Glomerular endothelial cell (primary cell): ENCODE measurements at places on chromosomes 16 and 17. TPM values are rescaled to one million over a fixed set of nuclear protein-coding genes. Genes with fewer than 3 reads are reported as not detected.

GRCh38 chr16:11583166-11583565 lies 3.6 kb downstream of the LITAF start:
- no peak for DNase-seq

DNA sequence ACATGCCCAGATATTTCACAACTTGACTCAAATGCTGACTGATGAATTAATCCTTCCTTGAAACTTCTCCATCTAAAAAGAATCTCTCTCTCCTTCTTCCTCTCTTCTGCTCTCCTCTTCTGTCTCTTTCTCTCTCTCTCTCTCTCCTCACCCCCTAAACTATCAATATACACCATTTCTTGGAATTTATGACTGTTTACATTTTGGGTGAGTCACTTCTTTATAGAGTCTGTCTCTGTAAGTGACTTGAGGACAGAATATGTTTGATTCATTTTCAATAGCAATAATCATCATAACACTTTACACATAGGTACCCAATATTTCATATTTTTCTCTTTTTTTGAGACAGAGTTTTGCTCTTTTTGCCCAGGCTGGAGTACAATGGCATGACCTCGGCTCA lies 15.3 kb downstream of the OR3A1 start:
- DNase-seq, result no peak

GRCh38 chr17:7745748-7746470 lies 28.4 kb downstream of the DNAH2 start:
- DNase-seq, result peak; percentile 94

DNA sequence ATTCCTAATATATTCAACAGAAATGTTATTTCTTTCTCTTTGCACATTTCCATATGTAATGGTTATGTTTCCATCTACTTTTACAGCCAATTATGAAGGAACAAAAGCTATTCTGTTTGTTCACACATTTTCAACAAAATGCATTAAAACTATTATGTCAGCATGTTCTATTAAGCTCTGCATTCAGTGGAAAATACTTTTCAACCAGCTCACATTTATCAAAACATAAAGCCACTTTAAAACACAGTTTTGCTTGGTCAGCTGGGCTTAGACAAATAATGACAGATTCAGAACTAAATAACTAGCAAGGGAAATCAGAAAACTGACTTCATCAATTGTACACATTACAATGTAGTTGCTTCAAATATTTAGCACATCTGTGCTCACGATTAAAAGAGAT lies 6.9 kb downstream of the SALL1 start:
- DNase-seq, result no peak

DNA sequence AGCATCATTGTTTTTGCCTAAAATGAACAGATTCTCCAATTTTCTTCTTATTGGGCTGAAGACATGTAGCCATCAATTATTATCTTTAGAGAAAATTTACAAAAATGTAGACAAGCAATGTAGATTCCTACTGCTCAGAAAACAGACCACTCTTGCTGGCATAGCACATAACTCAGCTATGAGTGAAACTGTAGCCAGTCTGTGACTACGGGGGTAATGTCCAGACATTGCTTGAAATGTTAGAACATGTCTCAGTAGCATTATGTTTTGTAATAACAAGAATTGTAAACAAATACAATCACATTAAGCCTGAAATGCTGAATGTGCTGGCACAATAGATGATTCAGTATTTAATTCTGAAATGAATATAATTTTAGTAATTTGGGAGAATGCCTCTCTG lies 265.7 kb upstream of the KCNJ16 start:
- no peak for DNase-seq

DNA sequence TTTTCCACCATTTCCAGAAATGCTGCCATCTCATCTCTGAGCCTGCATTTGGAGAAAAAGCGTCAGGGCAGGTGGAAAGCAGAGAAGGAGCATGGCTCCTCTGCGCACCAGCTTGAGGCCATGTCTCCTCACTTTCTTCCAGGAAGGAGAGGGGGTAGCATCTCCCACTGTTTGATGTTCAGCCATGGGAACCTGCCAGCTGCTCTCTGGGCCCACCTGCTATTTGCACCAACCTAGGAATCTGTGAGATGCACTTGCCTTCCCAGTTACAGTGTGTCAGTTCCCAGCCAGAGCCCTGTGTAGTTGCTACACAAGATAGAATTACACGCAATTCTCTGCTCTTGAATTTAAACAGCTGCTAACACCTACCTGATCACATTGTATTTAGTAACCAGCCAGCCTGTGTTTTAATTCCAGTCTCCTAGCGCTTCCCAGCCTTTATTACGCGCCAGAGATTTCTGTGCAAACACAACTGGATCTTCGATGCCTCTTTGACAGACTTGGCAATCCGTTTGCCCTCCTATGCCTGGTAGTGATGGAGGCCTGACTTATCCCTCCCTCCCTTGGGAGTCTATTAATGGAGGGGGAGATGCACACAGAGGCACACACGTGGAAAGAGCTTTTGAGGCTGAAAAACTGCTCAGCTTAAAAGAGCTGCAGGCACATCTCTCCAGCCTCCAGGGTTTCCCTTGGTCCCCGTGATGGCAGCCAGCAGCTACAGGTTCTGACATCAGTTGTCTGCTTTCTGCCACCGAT lies 98.1 kb upstream of the SEC14L1 start:
- DNase-seq, result no peak

DNA sequence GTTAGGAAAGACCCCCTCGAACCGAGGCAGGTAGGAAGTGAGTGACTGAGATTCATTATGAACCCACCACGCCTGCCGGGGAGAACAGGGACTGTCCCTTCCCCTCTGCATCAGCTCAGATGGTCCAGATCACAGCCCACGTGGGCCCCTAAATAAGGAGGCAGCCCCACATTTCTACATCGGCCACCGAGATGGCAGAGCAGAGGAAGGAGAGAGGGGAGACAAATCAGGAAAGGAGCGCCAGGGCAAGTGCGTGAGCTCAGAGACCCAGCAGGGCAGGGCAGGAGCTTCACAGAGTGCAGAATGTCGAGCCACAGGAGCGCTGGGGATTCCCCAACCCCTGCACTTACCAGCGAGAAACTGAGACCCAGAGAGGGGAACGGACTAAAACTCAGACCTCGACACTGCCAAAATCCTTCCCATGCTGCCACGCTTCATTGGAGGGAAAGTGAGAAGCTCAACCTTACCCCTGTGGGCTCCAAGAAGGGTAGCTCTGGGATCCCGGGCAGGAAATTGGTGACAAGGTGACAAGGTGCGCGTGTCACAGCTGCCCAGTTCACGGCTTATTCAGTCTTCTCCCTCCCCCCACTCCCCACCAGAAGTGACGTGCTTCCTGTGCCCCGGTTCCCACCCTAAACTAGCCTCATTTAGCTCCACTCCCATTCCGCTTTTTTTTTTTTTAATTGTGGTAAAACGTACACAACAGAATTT lies at the start of gene ICAM2:
ICAM2 (minus strand) TSS at position 578 of the 711 bp plus-strand sequence. CDS start 13,942 bp downstream, outside the sequence.
- DNase-seq, result no peak

DNA sequence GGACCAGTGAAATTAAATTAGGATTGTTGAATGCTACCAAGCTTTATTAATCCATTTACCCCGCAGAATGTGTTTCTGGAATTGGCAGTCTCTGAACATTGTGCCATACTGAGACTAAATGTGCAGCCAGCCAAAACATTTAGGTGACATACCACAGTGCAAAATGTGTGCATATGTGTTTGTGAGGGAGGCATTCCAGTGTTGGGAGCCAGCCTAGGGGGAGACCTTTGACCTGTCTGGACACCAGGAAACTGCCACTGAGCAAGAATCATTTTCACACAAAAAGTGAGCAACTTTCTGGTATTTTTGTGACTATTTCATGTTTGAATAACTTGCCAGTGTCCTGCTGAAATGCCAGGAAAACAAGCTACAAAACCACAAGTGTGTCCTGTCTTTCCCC lies 64.7 kb upstream of the SLC12A3 start:
- DNase-seq, result no peak

DNA sequence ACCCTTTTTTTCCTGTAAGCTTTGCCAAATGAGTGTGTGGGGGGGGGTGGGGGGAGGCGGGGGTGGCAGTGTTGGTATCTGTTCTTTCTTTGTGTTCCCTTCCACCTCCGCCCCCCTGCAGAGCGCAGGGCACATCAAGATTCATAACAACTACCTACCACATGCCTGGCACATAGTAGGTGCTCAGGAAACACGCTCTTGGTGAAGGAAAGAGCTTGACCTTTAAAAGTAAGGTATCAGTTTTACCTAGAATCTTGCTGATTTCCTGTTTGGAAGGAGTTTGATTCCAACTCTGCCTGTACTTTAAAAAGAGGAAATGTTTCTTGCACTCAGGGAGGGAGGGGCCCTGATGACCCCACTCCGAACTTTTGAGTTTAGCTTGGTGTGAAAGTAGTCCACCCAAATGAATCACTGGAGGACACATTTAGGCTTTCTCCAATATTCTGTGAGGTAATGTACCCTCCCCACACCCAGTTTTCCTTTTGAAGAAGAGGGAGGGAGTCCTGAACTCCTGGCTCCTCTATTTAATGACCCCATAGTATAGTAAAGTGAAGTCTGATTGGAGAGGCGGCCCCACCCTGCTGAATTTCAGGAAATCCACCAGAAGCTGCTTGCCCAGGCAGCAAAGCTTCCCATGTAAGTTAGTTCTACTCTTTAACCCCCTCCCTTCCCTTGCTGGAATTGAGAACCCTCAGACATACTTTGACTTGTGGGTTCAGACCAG lies 560 bp upstream of the FAM20A start:
- DNase-seq, result no peak

GRCh38 chr17:60586288-60586974 lies 13.6 kb upstream of the PPM1D start:
- no peak for DNase-seq

DNA sequence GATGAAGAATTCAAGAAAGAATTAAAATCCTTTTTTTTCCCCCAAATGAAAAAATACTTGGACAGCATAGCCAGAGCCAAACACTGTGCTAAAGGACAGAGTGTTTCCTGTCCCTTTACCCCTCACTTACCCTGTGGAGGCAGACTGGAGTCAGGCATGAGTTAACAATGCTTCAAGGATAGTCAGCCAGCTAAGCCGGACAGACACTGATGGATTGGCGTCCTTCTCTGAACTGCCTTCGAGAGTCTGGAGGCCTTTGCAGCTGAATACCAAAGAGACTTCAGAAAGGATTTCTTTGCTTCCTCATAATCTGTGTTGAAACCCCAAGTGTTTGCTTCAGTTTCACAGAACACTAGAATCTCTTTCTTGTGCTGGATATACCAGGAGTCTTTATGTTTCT lies 4.6 kb downstream of the METTL9 start:
- DNase-seq, result no peak

- DNase-seq, result no peak
Measured at GRCh38 chr16:85293904-85294642, 181.8 kb upstream of the CIBAR2 start.

GRCh38 chr16:74064120-74064735 lies 232.4 kb upstream of the PSMD7 start:
- no peak for DNase-seq

DNA sequence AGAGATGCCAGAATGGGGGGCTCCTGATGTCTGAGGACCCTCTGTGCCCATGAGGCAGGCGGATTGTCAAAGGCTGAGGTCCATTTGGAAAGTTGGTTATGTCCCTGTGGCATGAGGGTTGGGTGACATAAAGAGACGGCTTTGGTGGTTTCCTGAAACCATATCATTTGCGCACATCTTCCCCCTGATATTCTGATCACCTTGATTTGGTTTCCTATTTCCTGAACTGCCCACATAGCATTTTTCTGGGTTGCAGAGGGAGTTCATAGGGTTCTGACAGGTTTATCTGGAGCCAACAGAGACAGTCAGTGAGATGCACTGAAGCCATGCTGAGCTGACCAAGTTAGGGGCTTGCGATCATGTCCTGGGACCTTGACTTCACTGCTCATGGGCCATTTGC lies 15.7 kb upstream of the RNF222 start:
- no peak for DNase-seq

- no peak for DNase-seq
Measured at GRCh38 chr17:55576996-55577586, 65.8 kb upstream of the SMIM36 start.

GRCh38 chr16:4231367-4231766 lies 10.5 kb downstream of the SRL start:
- DNase-seq, result no peak

DNA sequence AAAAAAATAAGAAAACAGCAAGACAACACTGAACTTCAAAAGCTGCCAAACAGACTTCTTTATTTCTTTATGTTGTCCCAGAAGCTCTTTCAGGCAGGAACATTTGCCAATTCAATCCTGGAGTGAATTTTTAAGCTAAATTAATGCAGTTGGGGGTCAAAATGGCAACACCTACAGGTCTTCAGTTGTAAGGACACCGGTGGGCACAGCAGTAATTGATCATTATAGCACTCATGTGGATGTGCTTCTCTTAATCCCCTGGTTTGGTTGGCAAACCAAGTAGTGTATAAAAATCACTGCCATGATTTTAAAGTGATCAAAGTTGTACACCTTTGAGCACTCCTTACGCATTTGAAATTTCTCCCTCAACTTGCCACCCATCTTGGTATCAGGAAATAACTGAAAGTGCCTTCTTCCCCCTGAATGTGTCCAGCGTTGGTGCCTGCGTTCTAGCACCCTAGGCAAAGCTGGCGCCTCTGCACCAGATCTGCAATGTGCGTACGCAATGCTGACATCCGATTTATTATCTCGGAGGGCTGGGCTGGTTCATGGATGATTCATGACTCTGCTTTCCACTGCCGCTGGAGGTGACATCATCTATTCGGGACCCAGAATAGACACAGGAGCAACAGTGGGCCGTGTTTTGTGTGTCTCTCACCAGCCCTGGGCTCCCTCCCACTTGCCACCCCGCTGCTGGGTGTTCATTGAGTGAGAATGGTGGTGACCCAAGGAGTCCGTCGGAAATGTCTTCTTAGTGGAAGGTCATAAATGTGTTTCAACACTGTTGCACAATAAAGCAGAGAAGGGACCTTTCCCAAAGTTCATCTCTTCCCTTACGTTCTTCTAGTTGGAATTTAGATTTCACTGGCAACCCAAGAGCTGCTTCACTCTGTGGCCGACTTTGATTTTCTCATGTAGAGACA lies 203.4 kb downstream of the CCDC182 start:
- peak; percentile 25 for DNase-seq

- no peak for DNase-seq
Measured at GRCh38 chr16:47753659-47754058, 292.5 kb downstream of the PHKB start.

The FGF11 gene
- 0.44 and 0.88 TPM in 2 replicates for total RNA-seq

The CNTNAP4 gene
- not detected in 2 replicates for total RNA-seq

The NPIPA3 gene
- total RNA-seq, result 0.73 and 4.0 TPM in 2 replicates

The FKBP10 gene
- 230 and 241 TPM in 2 replicates for total RNA-seq

The ZNF213 gene
- total RNA-seq, result 7.5 and 15.1 TPM in 2 replicates

The DNAJA3 gene
- total RNA-seq, result 35.2 and 39.8 TPM in 2 replicates

The C16orf89 gene
- 0.35 TPM in 1 of 2 replicates, not detected in the other for total RNA-seq

The SMPD3 gene
- not detected in 2 replicates for total RNA-seq

The ORMDL3 gene
- 26.0 and 29.5 TPM in 2 replicates for total RNA-seq

The SPECC1 gene
- 7.3 and 12.9 TPM in 2 replicates for total RNA-seq

The C17orf107 gene
- total RNA-seq, result 0.88 and 1.6 TPM in 2 replicates

The PLXDC1 gene
- total RNA-seq, result 0.06 TPM in 1 of 2 replicates, not detected in the other

The OR4D1 gene
- total RNA-seq, result not detected in 2 replicates

The SLC47A1 gene
- 0.29 and 0.35 TPM in 2 replicates for total RNA-seq

The PLK1 gene
- 22.4 and 25.0 TPM in 2 replicates for total RNA-seq
